Suppressor macrophage (primary cell): ENCODE measurements at places on chromosomes 1 and 21.
A peak's percentile ranks its signal among the peaks of the same experiment; 100 is the strongest.

- DNase-seq: peak; percentile 94
Observed at GRCh38 chr1:84619383-84620102, 45.3 kb upstream of the CTBS start.

DNA sequence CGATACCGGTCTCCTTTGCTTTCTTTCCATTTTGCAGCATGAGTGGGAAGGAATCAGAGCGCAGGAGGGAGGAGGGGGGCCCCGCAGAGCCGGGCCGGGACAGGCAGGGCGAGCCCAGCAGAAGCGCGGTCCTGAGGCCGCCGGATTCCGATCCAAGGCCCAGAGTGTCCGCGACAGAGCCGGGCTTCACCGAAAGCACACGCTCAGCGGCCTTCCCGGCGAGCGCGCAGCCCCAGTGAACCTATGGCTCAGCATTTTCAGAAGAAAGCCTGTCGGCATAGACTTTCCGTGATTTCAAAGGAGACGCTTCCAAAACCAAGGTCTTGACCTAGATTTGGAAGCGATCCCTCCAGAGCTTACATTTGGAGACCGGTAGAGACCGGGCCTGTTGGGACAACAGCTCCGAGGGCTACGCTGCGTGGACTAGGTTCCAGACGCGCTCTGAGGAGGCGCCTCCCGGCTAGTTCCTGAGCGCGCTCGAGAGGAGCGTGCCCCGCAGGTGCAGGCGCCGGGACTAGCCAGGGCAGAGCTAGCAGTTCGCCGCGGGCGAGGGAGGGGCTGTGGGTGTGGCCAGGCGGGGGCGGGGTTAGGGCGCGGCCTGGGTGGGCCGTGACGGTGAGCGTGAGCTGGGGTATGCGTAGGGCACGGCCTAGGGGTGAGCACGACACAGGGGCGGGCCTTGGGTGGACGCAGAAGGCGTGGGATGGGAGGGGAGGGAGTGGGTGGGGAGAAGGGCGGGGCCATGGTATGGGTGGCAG is 27.8 kb upstream of the PRSS38 start:
- peak; percentile 92 for DNase-seq

GRCh38 chr1:215833941-215834729 is 267.0 kb downstream of the KCTD3 start:
- no peak for DNase-seq

DNA sequence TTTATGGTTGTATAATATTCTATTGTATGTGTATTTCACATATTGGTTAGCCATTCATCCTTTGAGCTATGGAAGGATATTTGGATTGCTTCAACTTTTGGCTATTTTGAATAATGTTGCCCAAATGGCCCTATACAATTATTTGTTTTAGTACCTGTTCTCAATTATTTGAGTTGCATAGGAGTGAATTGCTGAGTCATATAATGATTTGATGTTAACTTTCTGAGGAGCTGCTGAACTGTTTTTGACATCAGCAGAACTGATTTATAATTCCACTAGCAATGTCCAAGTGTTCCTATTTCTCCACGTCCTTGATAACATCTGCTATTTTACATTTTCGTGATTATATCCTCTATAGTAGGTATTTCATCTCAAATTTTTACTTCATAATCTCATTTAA is 839.9 kb downstream of the KCNT2 start:
- DNase-seq: no peak
